ENCODE measurements at places on chromosomes 12 and 14.

DNA sequence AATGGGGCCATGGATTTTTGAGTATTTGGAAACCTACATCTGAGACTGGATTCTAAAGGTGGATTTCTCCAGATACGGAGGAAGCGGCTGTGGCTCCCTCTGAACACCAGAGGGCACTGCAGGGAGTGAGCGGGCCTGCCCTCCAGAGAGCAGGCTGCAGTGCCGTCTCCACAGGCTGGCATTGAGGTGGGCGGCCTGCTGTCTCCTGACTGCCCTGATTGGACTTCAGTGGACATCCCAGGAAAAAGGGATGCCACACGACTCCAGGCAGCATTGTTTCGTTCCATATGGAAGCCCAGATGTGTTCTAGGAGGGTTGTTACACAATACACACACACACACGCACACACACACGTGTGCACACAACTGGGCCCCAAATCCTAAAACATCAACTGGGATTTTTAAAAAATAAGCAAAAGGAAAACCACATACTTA, 20.9 kb upstream of the ANO2 start:
- DNase-seq: peak; percentile 16

DNA sequence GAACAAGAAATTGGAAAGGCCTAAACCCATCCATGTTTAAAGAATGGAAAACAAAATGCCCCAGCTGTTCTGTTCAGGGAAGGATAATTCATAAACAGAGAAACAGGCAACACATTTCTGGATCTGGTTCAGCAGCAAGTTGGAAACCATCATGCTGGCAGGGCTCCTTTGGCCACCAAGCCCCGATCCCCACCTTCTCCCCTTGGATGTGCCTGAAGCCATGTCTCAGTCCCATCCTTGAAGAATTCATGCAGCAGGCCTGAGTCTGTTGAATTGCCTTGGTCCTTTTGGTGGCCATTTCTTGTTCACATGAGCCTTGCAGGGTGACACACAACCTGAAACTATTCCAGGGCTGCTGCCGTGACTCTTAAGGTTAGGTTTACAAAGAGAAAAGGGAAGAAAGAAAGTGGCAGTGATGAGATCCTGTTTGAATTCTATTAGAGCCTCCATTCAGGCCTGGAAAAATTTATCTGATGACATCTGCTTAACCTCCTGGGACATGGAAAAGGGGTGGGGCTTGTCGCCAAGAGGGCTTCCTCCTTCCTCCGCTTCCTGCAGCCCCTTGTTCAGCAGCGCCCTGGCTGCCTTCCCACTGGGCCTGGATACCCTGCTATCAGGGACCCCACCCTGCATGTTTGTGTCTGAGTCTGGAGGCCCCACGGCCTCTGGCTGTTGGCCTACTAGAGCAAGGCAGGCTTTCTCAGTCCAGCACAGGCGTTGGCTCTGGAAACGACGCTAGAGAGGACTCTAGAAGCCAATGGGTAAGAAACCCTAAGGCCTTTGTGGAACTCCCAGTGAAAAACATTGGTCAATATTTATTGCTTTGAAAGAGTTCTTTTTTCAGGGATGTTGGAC, 341.9 kb downstream of the C12orf75 start:
- no peak for DNase-seq

- DNase-seq: no peak
Observed at GRCh38 chr14:94663538-94663937, 51.3 kb downstream of the SERPINA3 start.

GRCh38 chr14:96681829-96682228, 115.4 kb upstream of the VRK1 start:
- DNase-seq: no peak

GRCh38 chr12:48092611-48093010, 13.3 kb downstream of the SENP1 start:
- no peak for DNase-seq

DNA sequence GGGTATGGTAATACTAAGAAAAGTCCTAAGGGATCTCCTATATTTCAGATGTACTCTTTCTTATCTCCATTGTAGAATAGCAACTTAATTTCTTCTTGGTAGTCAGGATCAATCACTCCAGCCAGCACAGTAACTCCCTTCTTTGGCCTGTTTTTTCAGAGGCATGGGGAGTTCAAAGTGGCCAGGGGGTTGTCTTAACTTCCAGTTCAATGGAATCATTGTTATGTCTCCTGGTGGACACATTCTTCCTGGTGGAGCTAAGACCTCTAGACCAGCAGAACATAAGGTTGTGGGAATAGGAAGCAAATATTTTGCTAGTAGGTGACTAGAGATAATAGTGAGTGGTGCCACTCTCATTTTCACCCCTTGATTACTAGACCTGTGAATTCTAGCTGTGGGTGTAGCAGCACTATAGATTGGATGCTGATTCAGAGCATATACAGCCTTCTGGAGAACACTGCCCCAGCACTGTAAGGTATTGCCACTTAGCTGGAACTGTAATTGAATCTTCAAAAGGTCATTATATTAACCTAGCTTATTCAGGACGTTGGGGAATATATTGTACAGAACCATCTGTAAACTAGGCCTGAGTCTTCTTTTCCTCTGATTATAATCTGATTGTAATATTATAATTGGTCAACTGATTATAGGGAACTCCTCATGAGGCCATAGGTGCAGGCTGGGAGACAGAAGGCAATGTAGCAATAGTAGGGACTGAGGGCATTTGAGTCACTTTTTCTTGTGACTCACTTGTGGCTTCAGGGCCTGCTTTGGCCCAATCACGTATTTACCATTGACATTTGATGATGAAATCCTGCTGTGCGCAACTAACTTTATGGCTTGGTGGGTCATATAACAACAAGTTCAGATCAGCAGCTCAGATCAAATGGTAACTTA, 60.2 kb upstream of the ATP2B1 start:
- no peak for DNase-seq
